Upper lobe of right lung (tissue), 1 donor: ENCODE measurements at places on chromosomes 5 and 9.

- no peaks in the 10 kb centered on the region for H3K4me1 ChIP-seq
- no peaks in the 10 kb centered on the region for H3K27me3 ChIP-seq
- no peak for DNase-seq
- H3K4me3 ChIP-seq = no peak overlapping the region
- no peaks in the 10 kb centered on the region for H3K36me3 ChIP-seq
- no peak overlapping the region for H3K27ac ChIP-seq
These were observed 10.4 kb upstream of the AFAP1L1 start for GRCh38 chr5:149261246-149261645.

GRCh38 chr5:74977471-74977870 lies 74.9 kb downstream of the GCNT4 start:
- H3K36me3 ChIP-seq = no peaks in the 10 kb centered on the region
- no peak for DNase-seq
- no peak overlapping the region for H3K27ac ChIP-seq
- H3K27me3 ChIP-seq = no peaks in the 10 kb centered on the region

GRCh38 chr5:138464008-138464387 lies 1.3 kb upstream of the EGR1 start:
- H3K36me3 ChIP-seq = peaks cover 14% of the 10 kb centered on the region
- no peaks in the 10 kb centered on the region for H3K27me3 ChIP-seq
- H3K4me3 ChIP-seq = peak overlapping the region; percentile 86
- peak overlapping the region; percentile 98 for H3K27ac ChIP-seq

DNA sequence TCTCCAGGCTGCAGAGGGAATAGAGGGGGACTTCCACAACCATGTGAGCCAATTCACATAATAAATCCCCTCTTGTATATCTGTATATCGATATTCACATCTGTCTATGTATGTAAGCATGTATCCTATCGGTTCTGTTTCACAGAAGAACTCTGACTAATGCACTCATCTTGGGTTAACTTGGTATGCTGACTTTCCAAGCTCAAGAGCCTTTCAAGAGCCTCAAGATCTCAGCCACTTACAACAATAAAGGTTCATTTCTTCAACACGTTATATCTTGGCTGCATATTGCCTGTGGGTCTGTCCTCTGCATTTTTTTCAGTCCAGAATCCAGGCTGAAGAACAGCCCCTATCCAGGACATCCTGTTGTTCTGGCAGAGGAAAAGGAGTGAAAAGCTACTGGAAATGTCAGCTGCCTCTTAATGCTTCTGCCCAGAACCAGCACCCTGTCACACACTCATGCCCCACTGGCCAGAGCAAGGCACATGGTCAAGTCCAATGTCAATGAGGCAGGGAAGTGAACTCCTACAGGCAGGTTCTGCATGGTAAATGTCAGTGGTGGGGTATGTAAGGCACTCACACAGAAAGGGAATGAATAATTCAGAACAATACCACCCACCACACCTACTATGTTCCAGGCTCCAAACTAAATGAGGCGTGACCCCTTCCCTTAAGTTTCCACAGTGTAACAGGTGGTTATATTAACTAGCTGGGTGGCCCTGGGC lies 91.6 kb upstream of the ICE1 start:
- H3K4me3 ChIP-seq = no peak overlapping the region
- no peaks in the 10 kb centered on the region for H3K36me3 ChIP-seq
- H3K4me1 ChIP-seq = no peaks in the 10 kb centered on the region
- DNase-seq = no peak

GRCh38 chr5:14330729-14331385 lies 187.7 kb downstream of the TRIO start:
- H3K27me3 ChIP-seq = no peaks in the 10 kb centered on the region
- H3K4me1 ChIP-seq = no peaks in the 10 kb centered on the region
- H3K4me3 ChIP-seq = no peak overlapping the region
- H3K27ac ChIP-seq = no peak overlapping the region
- DNase-seq = no peak

- no peaks in the 10 kb centered on the region for H3K27me3 ChIP-seq
- DNase-seq = no peak
- no peak overlapping the region for H3K27ac ChIP-seq
- no peaks in the 10 kb centered on the region for H3K36me3 ChIP-seq
- no peak overlapping the region for H3K4me3 ChIP-seq
These were observed 104.6 kb downstream of the PCSK5 start for GRCh38 chr9:75995066-75995465.

- peaks cover 52% of the 10 kb centered on the region for H3K36me3 ChIP-seq
- DNase-seq = no peak
- no peaks in the 10 kb centered on the region for H3K27me3 ChIP-seq
- no peak overlapping the region for H3K4me3 ChIP-seq
- peaks cover 10% of the 10 kb centered on the region for H3K4me1 ChIP-seq
These were observed 14.6 kb downstream of the NDUFA8 start for GRCh38 chr9:122144836-122145591.

DNA sequence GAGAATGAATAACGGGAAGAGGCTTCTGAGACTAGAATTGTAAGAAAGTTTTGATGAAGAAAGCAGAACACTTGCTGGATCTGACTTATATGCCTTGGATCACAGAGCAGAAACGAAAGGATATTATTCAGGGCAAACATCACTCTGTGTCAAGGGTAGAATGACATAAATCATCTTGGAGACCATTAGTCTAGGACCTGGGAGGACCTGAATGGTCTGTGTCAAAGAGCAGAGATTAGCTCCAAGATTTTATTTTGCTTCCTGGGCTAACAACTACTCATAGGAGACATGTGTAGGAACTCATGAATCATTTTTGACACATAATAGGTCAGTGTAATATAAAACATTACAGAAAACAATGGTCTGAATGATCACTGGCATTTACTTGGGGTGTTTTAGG lies 417.9 kb downstream of the SLCO4C1 start:
- no peak overlapping the region for H3K4me3 ChIP-seq
- no peaks in the 10 kb centered on the region for H3K36me3 ChIP-seq
- no peak overlapping the region for H3K27ac ChIP-seq

DNA sequence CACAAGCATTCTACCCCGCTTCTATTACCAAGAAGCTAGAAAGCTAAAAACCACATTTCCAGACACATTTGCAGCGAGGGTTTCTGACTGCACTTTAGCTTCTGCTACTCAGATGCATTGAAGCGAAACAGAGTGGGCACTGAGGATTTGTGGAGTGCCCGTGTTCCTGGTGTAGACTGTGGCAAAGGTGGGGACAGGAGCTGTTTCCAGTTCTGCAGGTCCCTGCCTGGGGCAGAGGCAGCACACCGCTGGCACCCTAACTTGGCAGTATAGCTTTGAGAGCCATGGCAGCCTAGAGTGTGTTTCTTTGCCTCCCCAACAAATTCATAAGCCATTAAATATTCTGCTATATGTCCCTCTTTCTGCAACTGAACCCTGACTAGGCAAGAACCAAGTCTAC lies 108.6 kb upstream of the SPOCK1 start:
- H3K27me3 ChIP-seq = peaks cover 14% of the 10 kb centered on the region
- H3K4me3 ChIP-seq = no peak overlapping the region
- H3K4me1 ChIP-seq = no peaks in the 10 kb centered on the region
- no peak overlapping the region for H3K27ac ChIP-seq

- DNase-seq = no peak
- peaks cover 72% of the 10 kb centered on the region for H3K36me3 ChIP-seq
- no peaks in the 10 kb centered on the region for H3K27me3 ChIP-seq
- H3K4me3 ChIP-seq = peak overlapping the region; percentile 100
- H3K4me1 ChIP-seq = peaks cover 66% of the 10 kb centered on the region
These were observed 3.2 kb downstream of the HNRNPH1 start for GRCh38 chr5:179620293-179620692.

GRCh38 chr5:169029037-169029436 lies 271.9 kb downstream of the SLIT3 start:
- no peaks in the 10 kb centered on the region for H3K36me3 ChIP-seq
- H3K27ac ChIP-seq = no peak overlapping the region

- H3K36me3 ChIP-seq = no peaks in the 10 kb centered on the region
- no peaks in the 10 kb centered on the region for H3K27me3 ChIP-seq
- DNase-seq = no peak
- peak overlapping the region; percentile 83 for H3K4me3 ChIP-seq
- peaks cover 21% of the 10 kb centered on the region for H3K4me1 ChIP-seq
- H3K27ac ChIP-seq = peak overlapping the region; percentile 73
These were observed 877 bp downstream of the SH3GLB2 start for GRCh38 chr9:129027224-129027684.

GRCh38 chr5:116626945-116627679 lies 52.5 kb upstream of the SEMA6A start:
- no peaks in the 10 kb centered on the region for H3K36me3 ChIP-seq
- no peak overlapping the region for H3K4me3 ChIP-seq
- H3K27ac ChIP-seq = no peak overlapping the region
- DNase-seq = no peak

- H3K36me3 ChIP-seq = no peaks in the 10 kb centered on the region
- H3K27me3 ChIP-seq = no peaks in the 10 kb centered on the region
- no peak overlapping the region for H3K27ac ChIP-seq
- DNase-seq = no peak
- no peak overlapping the region for H3K4me3 ChIP-seq
These were observed 50.9 kb upstream of the ZNF354B start for GRCh38 chr5:178808886-178809285.

DNA sequence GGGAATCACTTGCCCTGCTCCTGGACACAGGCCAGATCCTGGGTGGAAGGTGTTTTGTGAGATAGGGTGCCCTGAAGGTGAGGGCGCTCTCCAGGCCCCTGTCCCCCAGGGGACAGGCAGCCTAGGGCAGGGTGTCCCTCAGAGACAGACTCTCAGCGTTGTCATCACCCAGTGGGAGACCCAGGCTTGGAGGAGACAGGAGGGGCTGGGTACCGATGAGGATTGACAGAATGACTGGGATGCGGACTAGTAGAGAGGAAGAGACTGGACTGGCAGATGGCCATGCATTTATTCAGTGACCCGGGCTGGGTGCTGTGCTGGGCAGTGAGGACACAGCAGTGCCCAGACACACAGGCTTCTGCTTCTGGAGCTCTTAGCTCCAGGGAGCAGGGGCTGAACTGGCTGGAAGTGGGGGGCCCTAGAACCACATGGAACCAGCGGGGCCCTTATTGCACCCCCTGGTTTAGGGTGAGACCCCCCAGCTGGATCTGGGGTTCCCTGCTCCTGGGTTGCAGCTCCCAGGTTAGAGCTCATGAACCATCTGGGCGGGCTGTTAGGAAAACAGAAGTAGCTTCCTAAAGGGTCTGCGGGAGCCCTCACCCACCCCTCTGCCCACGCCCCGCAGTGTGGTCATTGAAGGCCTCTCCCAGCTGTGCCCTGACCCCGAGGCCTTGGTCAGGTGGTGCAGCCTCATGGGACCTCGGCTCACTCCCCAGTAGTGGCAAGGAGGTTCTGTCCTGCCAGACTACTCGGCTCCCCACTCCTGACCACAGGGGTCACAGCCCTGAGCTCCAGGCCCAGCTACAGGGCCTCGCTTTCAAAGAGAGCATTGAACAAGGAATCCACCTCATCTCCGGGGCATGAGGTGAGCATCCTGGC lies 116.7 kb upstream of the LMX1B start:
- H3K4me3 ChIP-seq = no peak overlapping the region
- H3K4me1 ChIP-seq = peaks cover 5% of the 10 kb centered on the region
- H3K36me3 ChIP-seq = no peaks in the 10 kb centered on the region
- DNase-seq = no peak
- no peak overlapping the region for H3K27ac ChIP-seq

GRCh38 chr5:180557217-180557809 lies 34.0 kb downstream of the SCGB3A1 start:
- H3K4me1 ChIP-seq = no peaks in the 10 kb centered on the region
- no peak overlapping the region for H3K27ac ChIP-seq
- peaks cover 21% of the 10 kb centered on the region for H3K36me3 ChIP-seq
- H3K4me3 ChIP-seq = no peak overlapping the region
- no peaks in the 10 kb centered on the region for H3K27me3 ChIP-seq
- no peak for DNase-seq

GRCh38 chr9:91884696-91885687 lies 65.0 kb downstream of the ROR2 start:
- no peaks in the 10 kb centered on the region for H3K27me3 ChIP-seq
- no peak overlapping the region for H3K4me3 ChIP-seq
- no peaks in the 10 kb centered on the region for H3K4me1 ChIP-seq
- H3K36me3 ChIP-seq = no peaks in the 10 kb centered on the region
- H3K27ac ChIP-seq = peak overlapping the region; percentile 55

- H3K36me3 ChIP-seq = no peaks in the 10 kb centered on the region
- no peaks in the 10 kb centered on the region for H3K27me3 ChIP-seq
- no peak overlapping the region for H3K27ac ChIP-seq
- peaks cover 6% of the 10 kb centered on the region for H3K4me1 ChIP-seq
- no peak overlapping the region for H3K4me3 ChIP-seq
- DNase-seq = no peak
These were observed 10.9 kb downstream of the POLK start for GRCh38 chr5:75522542-75522941.

- no peaks in the 10 kb centered on the region for H3K36me3 ChIP-seq
- peaks cover 5% of the 10 kb centered on the region for H3K27me3 ChIP-seq
- no peak for DNase-seq
These were observed 1.0 kb upstream of the DPYSL3 start for GRCh38 chr5:147510885-147511284.

GRCh38 chr5:119515192-119515591 lies 62.9 kb downstream of the HSD17B4 start:
- no peak for DNase-seq
- no peaks in the 10 kb centered on the region for H3K27me3 ChIP-seq
- H3K4me3 ChIP-seq = no peak overlapping the region
- H3K4me1 ChIP-seq = no peaks in the 10 kb centered on the region
- H3K36me3 ChIP-seq = peaks cover 78% of the 10 kb centered on the region
- H3K27ac ChIP-seq = no peak overlapping the region

GRCh38 chr5:163635631-163636030 lies 130.2 kb downstream of the MAT2B start:
- no peak for DNase-seq
- H3K36me3 ChIP-seq = no peaks in the 10 kb centered on the region
- no peaks in the 10 kb centered on the region for H3K4me1 ChIP-seq
- no peak overlapping the region for H3K4me3 ChIP-seq
- no peaks in the 10 kb centered on the region for H3K27me3 ChIP-seq

- no peak for DNase-seq
- H3K36me3 ChIP-seq = no peaks in the 10 kb centered on the region
- H3K4me3 ChIP-seq = no peak overlapping the region
- no peak overlapping the region for H3K27ac ChIP-seq
- H3K4me1 ChIP-seq = peaks cover 15% of the 10 kb centered on the region
These were observed 24.6 kb downstream of the RAPGEF6 start for GRCh38 chr5:131610198-131611063.

DNA sequence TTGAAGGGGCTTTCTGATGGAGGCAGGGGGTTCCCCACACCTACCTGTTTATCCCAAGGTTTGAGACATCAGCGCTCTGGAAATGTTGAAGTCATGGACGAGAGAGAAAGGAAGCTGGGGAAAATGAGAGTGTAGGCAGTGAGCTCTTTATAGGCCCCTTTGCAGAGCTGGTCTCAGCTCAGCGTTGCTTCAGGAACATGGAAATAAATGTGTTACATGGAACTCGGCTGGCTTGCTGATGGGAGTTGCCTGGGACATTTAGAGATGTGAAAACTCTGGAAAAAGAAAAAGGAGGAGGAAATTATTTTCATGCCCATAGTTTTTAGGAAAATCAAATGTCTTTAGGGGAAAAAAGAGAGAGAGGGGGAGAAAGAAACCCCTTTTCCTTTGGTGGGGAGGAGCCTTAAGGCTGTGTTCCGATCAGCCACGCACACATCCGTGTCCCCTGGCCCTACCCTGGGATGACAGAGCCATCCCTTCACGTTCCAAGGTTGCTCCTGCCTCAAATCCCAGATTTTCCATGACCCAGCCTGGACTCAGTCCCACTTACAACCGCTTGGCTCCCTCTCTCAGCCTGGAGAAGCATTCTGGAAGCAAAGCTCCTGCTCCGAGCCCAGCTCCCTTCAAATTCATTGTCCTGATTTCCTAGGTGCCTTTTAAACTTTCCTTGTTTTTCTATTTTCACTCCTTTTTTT lies 78.3 kb downstream of the COL27A1 start:
- H3K27ac ChIP-seq = no peak overlapping the region
- no peak overlapping the region for H3K4me3 ChIP-seq
- no peaks in the 10 kb centered on the region for H3K36me3 ChIP-seq
- H3K4me1 ChIP-seq = no peaks in the 10 kb centered on the region
- no peaks in the 10 kb centered on the region for H3K27me3 ChIP-seq
- no peak for DNase-seq
